Ovary (tissue), 10 donors: ENCODE measurements at places on chromosomes 12 and 14. TPM values are rescaled to one million over a fixed set of nuclear protein-coding genes. Genes with fewer than 3 reads are reported as not detected.

The OR10A7 gene
- total RNA-seq = not detected

The CLEC4C gene
- not detected for total RNA-seq

The OTX2 gene
- not detected for total RNA-seq

The HCAR3 gene
- not detected for total RNA-seq

The ESR2 gene
- total RNA-seq = 25.7 TPM

The STON2 gene
- total RNA-seq = 17.3 TPM

The MRPL52 gene
- 29.0 TPM for total RNA-seq

The HSPA2 gene
- 12.9 TPM for total RNA-seq

The ANKRD13A gene
- 39.3 TPM for total RNA-seq

The CCER1 gene
- not detected for total RNA-seq

The SIRT4 gene
- 4.6 TPM for total RNA-seq

GRCh38 chr12:89261982-89262381 is 90.3 kb downstream of the DUSP6 start:
- DNase-seq = no peak

DNA sequence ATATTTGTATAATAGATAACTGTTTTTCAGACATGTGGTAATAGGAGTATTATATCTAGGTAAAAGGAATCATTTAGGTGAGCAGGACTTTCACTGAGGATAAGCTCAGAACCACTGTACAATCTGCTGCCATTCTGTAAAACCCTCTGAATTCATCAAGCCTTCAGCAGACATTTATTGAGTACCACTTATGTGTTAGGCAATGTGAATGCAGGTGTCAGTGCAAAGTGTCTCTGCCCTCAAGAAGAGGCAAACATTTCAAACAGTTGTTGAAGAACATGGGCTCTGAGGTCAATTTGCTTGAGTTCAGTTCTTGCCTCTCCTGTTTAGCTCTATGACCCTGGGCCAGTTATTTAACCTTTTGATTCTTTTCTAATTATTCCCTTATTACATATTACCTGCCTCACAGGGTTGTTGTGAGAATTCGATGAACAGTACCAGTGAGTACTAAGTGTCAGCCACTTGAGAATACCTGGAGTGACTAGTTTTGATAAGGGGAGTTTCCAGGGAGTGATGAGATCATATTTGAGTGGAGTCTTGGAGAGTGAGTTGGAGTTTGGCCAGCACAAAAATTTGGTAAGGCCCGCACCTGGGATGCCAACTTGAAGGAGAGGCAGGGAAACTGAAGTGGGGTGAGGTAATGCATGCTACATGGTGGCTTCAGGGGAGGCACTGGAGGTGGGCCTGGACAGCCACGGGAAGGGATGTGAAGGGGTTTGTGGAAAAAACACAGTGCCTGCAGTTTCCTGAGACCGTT is 33.7 kb downstream of the RASSF8 start:
- DNase-seq = no peak

DNA sequence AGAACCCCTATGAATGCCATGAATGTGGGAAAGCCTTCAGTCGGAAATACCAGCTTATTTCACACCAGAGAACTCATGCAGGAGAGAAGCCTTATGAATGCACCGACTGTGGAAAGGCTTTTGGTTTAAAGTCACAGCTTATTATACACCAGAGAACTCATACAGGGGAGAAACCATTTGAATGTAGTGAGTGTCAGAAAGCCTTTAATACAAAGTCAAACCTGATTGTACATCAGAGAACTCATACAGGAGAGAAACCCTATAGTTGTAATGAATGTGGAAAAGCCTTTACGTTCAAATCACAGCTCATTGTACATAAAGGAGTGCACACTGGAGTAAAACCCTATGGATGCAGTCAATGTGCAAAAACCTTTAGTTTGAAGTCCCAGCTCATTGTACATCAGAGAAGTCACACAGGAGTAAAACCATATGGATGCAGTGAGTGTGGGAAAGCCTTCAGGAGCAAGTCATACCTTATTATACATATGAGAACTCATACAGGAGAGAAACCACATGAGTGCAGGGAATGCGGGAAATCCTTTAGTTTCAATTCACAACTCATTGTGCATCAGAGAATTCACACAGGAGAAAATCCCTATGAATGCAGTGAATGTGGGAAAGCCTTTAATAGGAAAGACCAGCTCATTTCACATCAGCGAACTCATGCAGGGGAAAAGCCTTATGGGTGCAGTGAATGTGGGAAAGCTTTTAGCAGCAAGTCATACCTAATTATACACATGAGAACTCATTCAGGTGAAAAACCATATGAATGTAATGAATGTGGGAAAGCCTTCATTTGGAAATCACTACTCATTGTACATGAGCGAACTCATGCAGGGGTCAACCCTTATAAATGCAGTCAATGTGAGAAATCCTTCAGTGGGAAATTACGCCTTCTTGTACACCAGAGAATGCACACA is 22.3 kb downstream of the ZNF268 start:
- DNase-seq = no peak

- no peak for DNase-seq
Observed at GRCh38 chr12:110088936-110089335, 35.2 kb upstream of the IFT81 start.

DNA sequence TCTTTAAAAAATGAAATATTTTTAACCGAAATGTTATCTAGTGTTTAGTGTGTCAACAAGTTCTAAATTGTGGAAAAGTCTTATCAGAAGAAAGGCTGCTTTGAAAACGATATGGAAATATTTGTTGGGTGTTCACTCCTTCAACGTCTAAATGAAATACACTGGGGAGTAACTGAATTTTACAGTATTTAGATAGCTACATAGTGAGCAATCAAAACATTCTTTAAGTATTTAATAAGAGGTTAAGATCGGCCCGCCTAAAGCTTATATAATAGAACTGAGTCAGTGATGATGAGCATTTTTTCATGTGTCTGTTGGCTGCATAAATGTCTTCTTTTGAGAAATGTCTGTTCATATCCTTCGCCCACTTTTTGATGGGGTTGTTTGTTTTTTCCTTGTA is 228.3 kb downstream of the RAD51B start:
- no peak for DNase-seq

DNA sequence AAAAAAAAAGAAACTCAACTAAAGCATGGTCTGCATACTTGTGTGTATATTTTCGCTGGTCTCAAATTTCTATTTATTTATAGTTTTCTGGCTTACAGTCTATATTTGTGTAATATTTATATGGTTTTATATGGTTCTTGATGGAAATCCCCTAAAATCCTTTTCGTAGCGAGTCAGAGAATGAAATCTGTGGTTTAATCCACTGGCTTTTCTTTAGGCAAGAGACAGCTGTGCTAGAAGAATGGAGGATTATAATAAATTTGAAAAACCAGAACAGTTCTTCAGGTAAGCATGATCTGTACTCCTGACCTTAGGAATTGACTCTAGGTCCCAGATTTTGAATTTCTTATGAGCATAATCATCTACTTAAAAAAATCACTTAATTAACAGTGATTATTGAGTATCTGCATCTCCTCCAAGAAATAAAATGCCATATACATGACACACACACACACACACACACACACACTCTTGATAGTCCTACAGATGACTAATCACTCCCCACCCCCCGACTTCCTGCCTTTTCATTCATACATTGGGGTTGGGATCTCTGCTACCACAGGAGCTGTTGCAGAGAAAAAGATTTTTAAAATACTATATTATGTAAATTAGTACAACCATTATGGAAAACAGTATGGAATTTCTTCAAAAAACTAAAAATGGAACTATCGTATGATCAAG is 113.4 kb downstream of the CRADD start:
- no peak for DNase-seq

DNA sequence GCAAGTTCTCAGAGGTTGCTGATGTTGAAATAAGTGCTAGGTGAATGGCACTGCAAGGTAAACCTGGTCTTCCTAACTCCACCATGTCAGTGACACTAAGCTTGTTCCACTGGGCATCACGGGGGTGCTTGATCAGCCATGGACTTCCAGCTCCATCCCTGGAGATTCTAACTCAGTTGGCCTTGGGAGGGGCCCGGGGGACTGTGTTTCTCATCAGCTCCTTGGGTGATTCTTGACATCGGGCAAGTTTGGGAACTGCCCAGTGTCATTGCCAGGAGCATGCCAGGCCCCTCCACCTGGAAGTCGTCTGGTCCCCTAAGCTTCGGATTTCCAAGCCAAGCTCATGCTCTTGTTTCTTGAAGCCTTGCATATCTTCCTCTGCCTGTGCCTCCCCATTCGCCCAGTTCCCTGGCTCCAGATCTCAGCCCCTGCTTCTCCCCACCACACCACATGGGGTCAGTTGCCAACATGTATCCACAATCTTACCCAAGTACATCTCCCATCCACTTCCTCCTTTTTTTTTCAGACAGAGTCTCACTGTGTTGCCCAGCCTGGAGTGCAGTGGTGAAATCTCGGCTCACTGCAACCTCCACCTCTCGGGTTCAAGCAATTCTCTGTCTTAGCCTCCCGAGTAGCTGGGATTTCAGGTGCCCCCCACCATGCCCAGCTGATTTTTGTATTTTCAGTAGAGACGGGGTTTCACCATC is 30.7 kb upstream of the RFLNA start:
- DNase-seq = no peak

DNA sequence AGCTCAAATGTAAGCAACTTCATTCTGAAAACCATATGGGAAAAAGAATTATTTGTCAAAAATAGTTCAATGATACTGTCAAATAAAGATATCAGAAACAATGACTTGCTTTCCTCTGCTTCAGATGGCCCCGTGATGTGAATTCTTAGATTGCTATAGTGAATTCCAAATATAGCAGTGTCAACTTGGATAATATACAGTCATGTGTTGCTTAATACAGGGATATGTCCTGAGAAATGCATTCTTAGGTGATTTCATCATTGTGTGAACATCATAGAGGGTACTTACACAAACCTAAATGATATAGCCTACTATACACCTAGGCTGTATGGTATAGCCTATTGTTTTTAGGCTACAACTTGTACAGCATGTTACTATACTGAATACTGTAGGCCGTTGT is 108.7 kb upstream of the MIS18BP1 start:
- no peak for DNase-seq

GRCh38 chr12:106845902-106846301 is 71.4 kb downstream of the RIC8B start:
- no peak for DNase-seq

DNA sequence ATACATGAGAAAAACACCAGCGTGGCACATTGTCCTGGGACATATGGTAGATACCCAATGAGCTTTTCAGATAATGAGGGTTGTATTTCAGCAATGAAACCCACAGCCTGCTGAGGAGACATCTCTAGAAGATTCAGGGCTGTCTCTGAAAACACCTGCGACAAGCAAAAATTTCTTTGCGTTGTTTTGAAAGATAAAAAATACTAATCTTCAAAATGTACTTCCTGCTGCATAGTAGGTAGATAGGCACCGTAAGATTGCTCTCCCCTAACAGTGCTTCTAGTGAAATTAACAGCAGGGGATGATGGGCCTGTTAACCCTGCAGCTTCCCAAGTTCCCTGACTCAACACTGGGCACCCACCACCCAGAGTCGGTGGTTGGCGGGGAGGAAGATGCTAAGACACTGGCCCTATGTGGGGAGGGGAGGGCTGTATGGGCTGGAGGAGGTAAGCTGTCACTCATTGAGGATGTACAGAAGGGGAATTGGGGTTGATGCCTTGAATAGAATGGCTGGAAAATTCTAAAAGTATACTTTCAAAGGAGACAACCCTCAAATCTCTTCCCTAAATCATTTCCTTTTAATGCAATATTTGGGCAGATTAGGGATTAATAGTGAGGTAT is 20.0 kb downstream of the ZFP36L1 start:
- DNase-seq = peak; percentile 20

- no peak for DNase-seq
Observed at GRCh38 chr12:55548756-55549155, 646 bp upstream of the OR6C4 start.

DNA sequence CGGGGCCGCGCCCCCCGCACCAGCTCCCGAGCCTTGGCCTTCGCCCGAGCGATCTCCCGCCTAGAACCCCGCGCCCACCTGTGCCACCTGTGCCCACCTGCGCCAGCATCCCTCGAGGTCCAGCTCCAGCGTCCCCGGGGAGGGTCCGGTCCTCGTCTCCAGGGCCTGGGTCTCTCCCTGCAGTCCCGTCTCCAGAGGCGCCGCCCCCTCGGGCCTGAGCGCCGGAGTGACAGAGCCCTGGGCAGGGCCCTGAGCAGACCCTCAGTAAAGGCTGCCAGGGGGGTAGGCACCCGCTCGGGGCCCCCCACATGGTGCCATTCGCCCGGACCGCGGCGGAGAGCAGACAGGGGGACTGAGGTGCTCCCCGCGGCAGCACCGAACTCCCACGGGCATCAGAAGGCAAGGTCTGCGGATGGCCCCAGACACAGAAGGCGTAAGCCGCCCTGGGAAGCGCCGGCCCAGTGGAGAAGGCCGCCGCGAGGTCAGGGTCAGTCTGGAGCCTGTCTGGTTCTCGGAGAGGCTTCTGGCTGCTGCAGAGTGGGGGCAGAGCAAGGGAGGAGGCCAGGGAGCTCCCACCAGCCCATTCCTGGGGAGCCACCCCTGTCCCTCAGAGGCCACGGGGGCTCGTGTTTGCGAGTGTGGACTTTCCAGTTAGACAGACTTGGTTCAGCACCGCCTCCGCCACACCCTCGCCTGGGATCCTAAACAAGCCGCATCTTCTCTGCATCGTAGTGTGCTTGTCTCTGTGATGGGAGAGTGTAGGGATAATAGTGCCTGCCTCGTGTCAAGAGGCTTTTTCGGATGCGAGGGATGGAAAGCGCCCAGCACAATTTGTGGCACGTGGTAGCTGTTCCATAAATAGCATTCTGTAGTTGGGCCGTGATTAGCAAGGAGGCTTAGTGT is 1.1 kb upstream of the PPP1R13B start:
- DNase-seq = peak; percentile 89

GRCh38 chr14:58285132-58285531 is 13.2 kb upstream of the ARID4A start:
- DNase-seq = no peak

- DNase-seq = no peak
Observed at GRCh38 chr12:11986165-11986564, 84.6 kb upstream of the BCL2L14 start.

GRCh38 chr14:55957950-55958349 is 160.3 kb upstream of the PELI2 start:
- DNase-seq = no peak

- no peak for DNase-seq
Observed at GRCh38 chr14:57495416-57495815, 1.8 kb upstream of the CCDC198 start.

- DNase-seq = no peak
Observed at GRCh38 chr14:94998685-94999084, 158.6 kb downstream of the DICER1 start.
